ENCODE measurements at places on chromosomes 13 and 19.

DNA sequence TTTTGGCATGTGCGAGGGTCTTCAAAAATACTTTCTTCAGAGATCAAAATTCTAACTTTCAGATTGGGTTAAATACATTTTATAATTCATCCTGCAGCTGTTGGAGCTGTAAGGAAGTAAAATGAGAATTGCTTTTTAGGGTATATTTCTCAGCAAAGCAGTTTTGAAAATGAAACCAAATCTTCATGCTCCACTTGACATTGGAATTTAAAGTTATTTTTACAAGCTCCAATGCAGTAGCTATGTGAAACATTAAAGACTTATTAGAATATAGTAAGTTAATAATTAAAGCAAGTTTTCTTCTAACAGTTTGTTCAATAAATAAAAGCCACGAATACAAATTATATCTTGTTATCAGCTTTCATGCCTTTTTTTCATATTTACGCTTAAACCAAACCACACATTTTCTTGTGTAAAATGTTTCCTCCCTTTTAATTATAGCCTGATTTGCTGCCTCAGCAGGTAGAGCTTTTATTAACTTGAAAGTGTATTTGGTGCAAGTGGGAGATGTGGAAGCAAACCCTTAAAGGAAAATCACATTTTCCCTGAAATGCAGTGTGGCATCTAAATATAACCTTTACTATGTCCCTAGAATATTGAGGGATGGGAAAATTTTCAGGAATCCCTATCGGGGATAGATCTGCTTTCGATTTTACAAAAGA is 12.4 kb upstream of the MICU2 start:
- no peak for DNase-seq

DNA sequence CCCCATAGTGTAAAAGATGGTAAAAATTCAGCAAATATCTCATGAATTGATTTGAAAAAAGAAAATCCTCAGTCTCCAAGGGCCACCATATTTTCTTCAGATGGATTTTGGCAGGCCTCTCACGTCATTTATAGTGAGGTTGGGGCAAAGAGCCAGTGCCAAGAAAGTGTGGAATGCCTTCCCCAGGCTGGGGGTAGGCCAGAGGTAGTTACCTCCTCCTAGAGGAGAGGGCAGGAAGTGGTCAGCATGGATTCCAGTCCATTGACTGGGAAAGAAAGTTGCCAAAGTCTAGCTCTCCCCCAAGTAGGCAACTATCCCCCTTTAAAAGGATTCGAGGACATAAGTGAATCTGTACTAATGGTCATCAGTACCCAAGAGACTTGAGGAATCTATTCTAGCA is 68.4 kb upstream of the KCTD4 start:
- DNase-seq: no peak

- DNase-seq: no peak
Observed at GRCh38 chr13:100483139-100483538, 105.5 kb downstream of the GGACT start.

DNA sequence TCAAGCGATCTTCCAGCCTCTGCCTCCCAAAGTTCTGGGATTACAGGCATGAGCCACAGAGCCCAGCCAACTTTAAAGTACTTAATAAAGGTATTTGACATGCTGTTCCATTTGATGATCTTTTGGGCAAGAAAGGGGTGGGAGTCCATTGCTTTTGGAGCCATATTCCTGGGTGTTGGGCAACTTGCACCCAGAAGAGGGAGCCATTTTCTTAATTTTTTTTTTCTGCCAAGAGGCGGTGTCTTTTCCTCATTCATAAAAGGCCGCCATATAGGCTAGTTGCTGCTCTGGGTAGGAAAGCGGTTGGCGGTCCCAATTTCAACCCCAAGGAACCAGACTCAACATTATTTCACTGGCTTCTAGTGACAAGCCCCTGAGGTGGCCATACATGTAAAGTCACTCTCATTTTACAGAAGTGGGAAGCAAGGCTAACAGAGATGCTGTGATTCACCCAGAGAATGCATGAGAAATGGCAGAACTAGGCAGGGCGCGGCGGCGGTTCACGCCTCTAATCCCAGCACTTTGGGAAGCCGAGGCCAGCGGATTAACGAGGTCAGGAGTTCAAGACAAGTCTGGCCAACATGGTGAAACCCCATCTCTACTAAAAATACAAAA is 139.6 kb downstream of the CACNA1A start:
- DNase-seq: no peak

GRCh38 chr13:32969516-32969941 is 46.7 kb upstream of the KL start:
- no peak for DNase-seq

- DNase-seq: no peak
Observed at GRCh38 chr19:55259540-55260210, 858 bp upstream of the PPP6R1 start.

DNA sequence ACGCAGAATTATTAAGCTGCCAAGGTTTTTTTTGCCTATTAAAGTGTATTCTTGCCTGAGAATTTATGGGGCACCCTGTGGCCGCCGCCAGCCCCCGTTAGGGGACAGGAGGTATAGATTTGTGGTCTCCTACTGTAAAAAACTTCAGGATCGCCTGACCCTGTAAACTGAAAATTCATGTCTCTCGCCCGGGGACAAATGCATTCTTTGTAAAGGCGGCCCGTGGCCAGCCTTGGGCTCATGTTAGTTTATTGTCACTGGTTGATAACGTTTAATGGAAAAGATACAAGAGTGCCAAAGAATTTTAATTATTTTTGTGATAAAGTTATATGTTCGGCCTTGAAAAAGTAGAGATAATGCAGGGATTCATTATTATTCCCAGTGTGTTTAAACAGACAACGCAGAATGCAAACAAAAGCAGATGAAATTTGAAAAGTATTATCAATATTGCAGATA is 141.7 kb downstream of the URI1 start:
- no peak for DNase-seq

- no peak for DNase-seq
Observed at GRCh38 chr13:43086181-43086580, 62.8 kb downstream of the DNAJC15 start.
